ENCODE measurements at places on chromosomes 5 and 9. TPM values are rescaled to one million over a fixed set of nuclear protein-coding genes. Genes with fewer than 3 reads are reported as not detected.

The SLC35D2 gene
- 70.0 TPM for total RNA-seq

The CBY3 gene
- total RNA-seq, result not detected

The UGT3A1 gene
- total RNA-seq, result not detected

The CAVIN4 gene
- total RNA-seq, result 0.26 TPM

The SLC1A3 gene
- total RNA-seq, result 26.2 TPM

The PCDHA6 gene
- 2.0 TPM for total RNA-seq

The TEK gene
- total RNA-seq, result 8.1 TPM

The VCAN gene
- total RNA-seq, result 43.5 TPM

The GABBR2 gene
- 0.29 TPM for total RNA-seq

The LCN6 gene
- 12.8 TPM for total RNA-seq

The MRPS2 gene
- 29.3 TPM for total RNA-seq

The GNAQ gene
- total RNA-seq, result 83.6 TPM

The ERAP2 gene
- 12.9 TPM for total RNA-seq

The SH3GL2 gene
- 0.17 TPM for total RNA-seq

The GPR151 gene
- not detected for total RNA-seq

The MELK gene
- 2.0 TPM for total RNA-seq

The TMEM252 gene
- total RNA-seq, result not detected

The P4HA2 gene
- total RNA-seq, result 47.5 TPM

The GMCL2 gene
- total RNA-seq, result not detected

The NR4A3 gene
- 7.5 TPM for total RNA-seq

The PROB1 gene
- total RNA-seq, result 3.0 TPM

The ZNF474 gene
- 0.29 TPM for total RNA-seq

The PLEKHG4B gene
- total RNA-seq, result 0.09 TPM

The SEC16A gene
- 78.4 TPM for total RNA-seq

The PCDHA12 gene
- total RNA-seq, result 10.0 TPM

The MSMP gene
- 1.1 TPM for total RNA-seq

The EPB41L4A gene
- 61.9 TPM for total RNA-seq

The CPLANE1 gene
- total RNA-seq, result 20.2 TPM

The GBA2 gene
- 161 TPM for total RNA-seq

The ADGRV1 gene
- 31.9 TPM for total RNA-seq

The NAIP gene
- 21.3 TPM for total RNA-seq

The CATSPER3 gene
- total RNA-seq, result 1.0 TPM

The S1PR3 gene
- 36.4 TPM for total RNA-seq

The HCN1 gene
- 0.12 TPM for total RNA-seq

The FIBCD1 gene
- 6.0 TPM for total RNA-seq

The FBXL7 gene
- total RNA-seq, result 12.1 TPM

The ADAMTS13 gene
- 7.1 TPM for total RNA-seq

The GRXCR2 gene
- total RNA-seq, result not detected

The CKMT2 gene
- total RNA-seq, result 61.7 TPM

The IFNA8 gene
- total RNA-seq, result not detected

The IPPK gene
- 7.3 TPM for total RNA-seq

The C9orf40 gene
- total RNA-seq, result 5.0 TPM

The CFAP157 gene
- total RNA-seq, result 1.4 TPM

The PRRT1B gene
- 11.1 TPM for total RNA-seq

The SLC45A2 gene
- total RNA-seq, result 0.66 TPM

The ARSI gene
- total RNA-seq, result 2.2 TPM

The F12 gene
- 15.3 TPM for total RNA-seq

The HACD4 gene
- total RNA-seq, result 2.8 TPM

The NRARP gene
- 124 TPM for total RNA-seq

Data from mucosa of gallbladder (tissue), 1 donor.